Eye (tissue), 1 donor: ENCODE measurements at places on chromosomes 3 and 15.
A peak's percentile ranks its signal among the peaks of the same experiment; 100 is the strongest.

DNA sequence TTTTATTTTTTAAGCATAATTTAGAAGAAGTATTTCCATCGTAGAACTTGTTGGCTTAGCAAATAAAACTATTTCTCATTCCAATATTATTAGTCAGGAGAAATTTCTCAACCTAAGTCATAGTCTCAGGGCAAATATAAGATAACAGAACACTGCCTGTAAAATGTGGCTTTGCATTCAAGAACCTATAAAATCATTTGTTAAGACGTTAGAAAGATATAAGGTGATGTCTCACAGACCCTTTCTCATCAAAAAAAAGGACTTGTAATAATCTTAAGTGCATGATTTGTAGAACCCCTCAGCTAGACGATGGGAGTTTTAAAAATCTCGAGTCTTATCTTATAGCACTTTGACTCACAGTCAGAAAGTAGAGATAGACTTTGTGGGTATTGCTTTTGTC lies 314.7 kb upstream of the CFAP20DC start:
- DNase-seq: no peak

GRCh38 chr3:60954048-60954447 lies 297.2 kb downstream of the FHIT start:
- peak; percentile 43 for DNase-seq

DNA sequence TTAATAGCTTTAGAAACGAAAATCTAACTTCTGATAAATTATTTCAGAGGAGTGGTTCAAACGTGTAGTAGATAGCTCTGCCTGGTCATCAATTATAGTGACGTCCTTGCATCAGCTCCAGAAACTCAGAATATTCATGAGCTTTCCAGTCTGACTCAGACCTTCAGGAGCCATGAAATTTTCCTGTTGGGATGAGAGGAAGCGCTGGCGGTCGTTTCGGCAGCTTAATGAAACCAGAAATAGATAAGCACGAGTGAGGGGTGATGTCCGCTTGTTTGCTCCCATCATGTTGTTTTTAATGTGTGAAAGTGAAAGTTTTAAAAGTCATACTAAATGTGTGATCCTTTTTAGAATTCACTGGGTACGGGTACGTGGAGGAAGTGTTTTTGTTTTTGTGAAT lies 141.1 kb downstream of the PGPEP1L start:
- no peak for DNase-seq

DNA sequence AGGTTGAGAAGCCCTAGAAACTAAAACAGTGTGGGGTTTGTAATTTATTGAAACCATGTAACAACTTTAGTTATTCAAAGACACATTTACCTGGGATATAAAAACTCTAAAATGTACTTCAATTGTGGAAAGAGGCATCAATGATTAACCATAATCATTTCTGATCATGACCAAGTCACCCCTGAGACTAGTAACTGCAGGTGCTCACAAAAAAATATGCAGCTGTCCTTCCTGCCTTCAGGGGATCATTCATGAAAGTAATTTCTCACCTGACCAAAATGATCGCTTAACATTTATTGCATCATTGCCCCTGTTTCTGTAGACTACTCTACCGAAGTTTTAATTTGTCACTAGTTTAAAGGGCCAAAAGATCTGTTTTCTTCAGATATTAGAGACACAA lies 9.0 kb downstream of the ACP3 start:
- no peak for DNase-seq

- DNase-seq: no peak
These were observed 65.5 kb upstream of the SLC7A14 start for GRCh38 chr3:170651260-170651845.

- no peak for DNase-seq
These were observed 17.5 kb downstream of the SENP7 start for GRCh38 chr3:101495552-101495951.

GRCh38 chr15:51619331-51620035 lies 3.1 kb downstream of the DMXL2 start:
- no peak for DNase-seq

- DNase-seq: no peak
These were observed 74.8 kb upstream of the NAALADL2 start for GRCh38 chr3:174784206-174784934.

GRCh38 chr3:123767009-123767372 lies 117.1 kb downstream of the MYLK start:
- DNase-seq: no peak

GRCh38 chr3:69900331-69900730 lies 99.2 kb upstream of the SAMMSON start:
- DNase-seq: no peak

DNA sequence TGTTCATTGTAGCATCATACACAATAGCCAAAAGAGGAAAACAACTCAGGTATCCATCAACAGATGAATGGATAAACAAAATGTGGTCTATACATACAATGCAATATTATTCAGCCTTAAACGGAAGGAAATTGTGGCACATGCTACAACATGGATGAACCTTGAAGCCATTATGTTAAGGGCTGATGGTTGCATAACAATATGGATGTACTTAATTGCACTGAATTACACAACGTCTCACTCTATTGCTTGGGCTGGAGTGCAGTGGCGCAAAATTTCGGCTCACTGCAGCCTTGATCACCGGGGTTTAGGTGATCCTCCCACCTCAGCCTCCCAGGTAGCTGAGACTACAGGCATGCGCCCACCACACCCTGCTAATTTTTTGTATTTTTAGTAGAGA lies 7.0 kb upstream of the TMEM62 start:
- DNase-seq: no peak

GRCh38 chr3:172717493-172718088 lies 6.7 kb upstream of the NCEH1 start:
- DNase-seq: no peak

GRCh38 chr15:45454814-45455213 lies 67.7 kb downstream of the SLC30A4 start:
- peak; percentile 40 for DNase-seq

DNA sequence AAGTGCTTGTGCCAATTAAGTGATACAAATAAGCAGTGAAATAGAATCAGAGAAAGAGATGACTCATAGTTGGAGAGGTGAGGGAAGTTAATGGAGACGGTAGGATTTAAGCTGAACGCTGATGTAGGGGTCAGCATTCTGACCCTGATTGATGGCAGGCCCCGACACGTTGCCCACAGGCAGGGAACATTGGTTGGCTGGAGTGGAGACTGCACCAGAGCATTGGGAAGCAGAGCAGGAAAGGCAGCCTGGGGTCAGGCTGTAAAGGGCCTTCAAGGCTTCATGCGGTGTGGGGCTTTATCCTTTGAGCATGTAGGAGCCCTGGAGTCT lies 68.6 kb downstream of the DCUN1D1 start:
- DNase-seq: no peak

- peak; percentile 95 for DNase-seq
These were observed 4.2 kb downstream of the SEMA3B start for GRCh38 chr3:50272911-50273688.

DNA sequence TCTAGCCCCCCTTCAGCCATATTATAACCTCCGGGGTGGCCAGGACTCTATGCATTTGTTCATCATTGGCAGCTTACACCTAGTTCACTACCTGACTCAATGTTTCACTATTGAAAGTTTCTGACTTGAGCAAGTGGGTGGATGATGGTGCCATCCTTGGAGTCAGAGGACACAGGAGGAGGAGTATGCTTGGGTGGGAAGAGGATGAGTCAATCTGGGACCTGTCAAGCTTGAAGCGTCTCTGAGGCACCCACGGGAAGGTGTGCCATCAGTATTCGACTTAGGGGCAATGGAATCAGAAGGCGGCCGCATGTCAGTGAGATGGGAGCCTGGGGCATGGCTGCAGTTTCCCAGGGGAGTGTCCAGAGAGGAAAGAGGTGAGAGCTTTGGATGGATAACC lies 133.3 kb downstream of the EPHB1 start:
- DNase-seq: no peak

DNA sequence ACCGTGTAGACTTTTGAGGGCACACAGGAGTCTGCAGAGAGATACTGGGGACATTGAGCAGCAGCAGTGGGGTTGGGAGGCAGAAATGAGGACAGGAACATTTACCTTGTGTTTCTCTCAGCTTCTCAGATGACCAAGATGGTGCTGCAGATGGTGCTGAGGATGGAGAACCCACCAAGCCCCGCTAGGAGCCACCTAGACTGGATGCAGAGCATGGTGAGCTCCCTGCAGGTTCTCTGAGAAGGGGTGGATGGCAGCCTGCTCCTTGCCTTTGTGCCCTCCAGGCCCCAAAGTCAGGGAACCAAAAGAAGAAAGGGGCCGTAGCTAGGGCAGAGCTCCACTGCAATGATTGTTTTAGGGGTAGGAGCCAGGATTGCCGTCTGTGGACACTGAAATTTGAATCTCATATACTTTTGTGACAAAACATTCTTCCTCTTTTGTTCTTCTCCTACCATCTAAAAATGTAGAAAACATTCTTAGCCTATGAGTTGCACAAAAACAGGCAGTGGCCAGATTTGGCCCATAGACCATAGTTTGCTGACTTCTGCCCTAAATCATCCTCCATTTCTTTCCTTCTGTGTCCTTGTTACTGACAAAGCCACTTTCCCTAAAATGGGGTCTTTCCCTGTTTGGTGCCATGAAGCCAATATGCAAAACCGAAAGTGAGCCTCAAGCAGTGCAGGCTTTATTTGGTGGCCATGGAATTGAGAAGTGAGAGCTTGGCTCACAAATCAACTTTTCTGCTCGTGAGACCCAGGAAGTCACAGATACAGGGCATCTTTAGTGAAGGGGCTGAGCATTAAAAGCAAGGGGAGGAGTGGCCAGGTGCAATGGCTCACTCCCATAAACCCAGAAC lies 11.9 kb upstream of the MUC20 start:
- DNase-seq: no peak

GRCh38 chr3:112339134-112339533 lies 6.2 kb downstream of the CD200 start:
- DNase-seq: no peak

DNA sequence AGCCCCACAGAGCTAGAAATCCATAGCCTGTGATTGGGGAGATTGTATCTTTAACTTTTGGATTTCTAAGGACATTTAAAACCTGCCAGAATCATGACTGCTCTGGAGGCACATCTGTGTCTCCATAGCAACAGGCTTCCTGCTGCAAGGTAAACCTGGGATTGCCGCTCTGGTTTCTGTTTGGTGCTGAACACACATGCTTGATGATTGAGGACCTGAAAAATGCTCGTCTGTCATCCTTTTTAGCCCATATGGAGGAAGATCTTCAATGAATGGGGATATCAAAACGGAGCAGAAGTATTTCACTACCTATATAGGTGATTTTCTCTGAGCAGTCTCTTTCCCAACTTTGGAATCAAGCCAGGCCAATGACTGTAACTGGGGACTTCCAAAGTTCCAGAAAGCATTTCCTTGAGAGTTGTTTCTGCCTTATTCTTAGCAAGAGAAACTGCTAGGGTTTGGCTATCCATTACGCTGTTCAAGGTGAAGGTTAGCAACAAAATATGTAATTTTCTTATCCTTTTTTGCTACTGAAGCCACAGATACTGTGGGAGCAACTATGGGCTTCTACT lies 96.5 kb upstream of the TNIK start:
- peak; percentile 29 for DNase-seq

GRCh38 chr3:100915706-100916495 lies 77.3 kb downstream of the ABI3BP start:
- DNase-seq: no peak

DNA sequence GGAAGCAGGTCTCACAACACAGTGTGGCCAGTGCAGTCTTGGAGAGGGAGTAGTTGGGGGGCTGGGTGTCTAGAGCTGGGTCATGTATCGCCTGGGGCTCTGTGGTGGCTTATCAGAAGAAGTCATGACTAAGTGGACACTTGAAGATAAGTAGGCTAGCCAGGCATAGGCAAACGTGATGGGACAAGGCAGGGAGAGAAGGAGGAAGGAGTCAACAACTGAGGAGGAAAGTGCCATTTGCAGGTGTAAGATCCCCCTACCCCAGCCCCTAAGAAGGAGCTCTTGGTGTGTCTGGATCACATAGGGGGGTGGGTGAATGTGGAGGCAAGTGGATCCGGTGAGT lies 352.3 kb downstream of the LRTM1 start:
- DNase-seq: no peak

- no peak for DNase-seq
These were observed 14.3 kb downstream of the CD47 start for GRCh38 chr3:108076564-108076963.
